ENCODE measurements at places on chromosomes 3 and 15.

GRCh38 chr15:99504823-99505551 lies 60.8 kb upstream of the MEF2A start:
- no peak for DNase-seq

- no peak for DNase-seq
Observed at GRCh38 chr3:156217674-156218352, 97.4 kb downstream of the KCNAB1 start.

- no peak for DNase-seq
Observed at GRCh38 chr3:142319094-142319493, 93.7 kb upstream of the GK5 start.

GRCh38 chr3:94912656-94913055 lies 849.8 kb downstream of the NSUN3 start:
- no peak for DNase-seq

DNA sequence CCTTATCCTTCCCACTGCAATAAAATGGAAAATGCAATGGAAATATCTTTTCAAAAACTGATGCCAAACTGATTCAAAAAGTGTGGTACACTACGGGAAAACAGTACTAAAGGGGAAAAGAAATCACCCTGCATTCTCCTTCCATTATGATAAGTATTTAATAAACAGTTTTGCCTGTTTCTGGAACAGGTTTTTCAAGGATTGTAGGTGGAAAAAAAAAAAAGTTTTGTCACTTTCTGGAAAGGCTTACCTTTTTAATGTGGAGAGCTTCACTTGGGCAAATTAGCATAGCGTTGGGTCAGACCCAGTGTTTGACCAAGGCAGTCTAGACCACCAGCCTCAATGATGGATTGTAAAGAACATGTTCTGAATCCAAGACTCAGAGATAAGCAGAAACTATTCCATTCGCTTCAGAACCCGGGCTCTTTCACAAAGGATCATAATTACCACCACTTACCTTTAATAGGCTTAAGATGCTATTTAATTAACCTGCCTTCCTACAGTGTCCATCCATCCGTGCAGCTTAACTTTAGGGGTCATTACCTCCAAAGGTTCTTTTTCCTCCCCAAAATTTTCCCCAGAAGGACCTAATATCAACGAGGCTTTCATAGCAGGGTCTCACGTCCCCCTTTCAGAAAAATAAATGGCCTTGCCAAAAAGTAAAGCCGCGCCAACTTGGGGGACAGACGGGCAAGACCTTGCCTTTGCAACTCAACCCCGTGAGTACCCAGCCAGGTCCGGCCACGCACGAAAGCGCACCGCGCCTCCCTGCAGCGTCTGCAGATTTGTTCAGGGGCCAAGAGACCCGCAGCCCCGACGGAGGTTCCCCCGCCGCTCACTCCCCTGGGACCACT lies 1.0 kb downstream of the DCBLD2 start:
- no peak for DNase-seq

GRCh38 chr3:178342111-178342510 lies 194.1 kb upstream of the KCNMB2 start:
- DNase-seq, result no peak

DNA sequence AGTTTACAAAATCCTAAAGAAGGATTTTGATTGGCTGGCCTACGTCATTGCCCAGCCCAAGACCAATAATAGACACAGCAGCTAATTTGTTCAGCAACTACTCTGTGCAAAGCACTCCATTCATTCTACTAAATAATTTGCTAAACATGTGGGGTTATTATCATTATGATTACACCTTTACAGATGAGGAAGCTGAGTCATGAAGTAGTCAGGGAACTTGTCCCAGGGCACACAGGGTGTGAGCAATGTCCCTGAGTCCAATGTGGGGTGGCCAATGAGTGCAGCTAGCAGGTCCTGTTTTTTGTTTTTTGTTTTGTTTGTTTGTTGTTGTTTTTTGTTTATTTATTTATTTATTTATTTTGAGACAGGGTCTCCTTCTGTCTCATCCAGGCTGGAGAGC lies 183.6 kb downstream of the ABHD5 start:
- DNase-seq, result no peak

DNA sequence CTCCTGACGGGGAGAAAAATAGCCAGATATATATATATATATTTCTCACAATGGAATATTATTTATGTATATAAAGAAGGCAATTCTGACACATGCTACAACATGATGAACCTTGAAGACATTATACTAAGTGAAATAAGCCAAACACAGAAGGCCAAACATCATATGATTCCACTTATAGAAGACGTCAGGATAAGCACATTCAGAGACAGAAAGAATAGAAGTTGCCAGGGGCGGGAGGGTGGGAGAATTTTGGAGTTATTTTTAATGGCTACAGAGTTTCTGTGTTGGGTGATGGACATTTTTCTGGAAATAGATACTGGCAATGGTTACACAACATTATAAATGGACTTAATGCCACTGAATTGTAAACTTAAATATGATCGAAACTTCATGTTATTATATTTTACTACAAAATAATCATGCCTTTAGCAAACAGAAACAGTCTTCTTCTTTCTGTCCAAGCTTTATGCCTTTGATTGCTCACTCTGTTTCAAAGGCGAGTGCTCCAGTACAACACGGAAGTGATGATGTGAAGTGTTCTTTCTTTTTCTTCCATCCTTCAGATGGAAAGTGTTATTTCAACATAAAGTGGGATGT lies 514.0 kb downstream of the OCA2 start:
- DNase-seq, result no peak

- DNase-seq, result no peak
Observed at GRCh38 chr3:170905862-170906261, 2.6 kb downstream of the EIF5A2 start.

Measured in amniotic stem cell (primary cell).